ENCODE measurements at places on chromosomes 2 and 18. TPM values are rescaled to one million over a fixed set of nuclear protein-coding genes. Genes with fewer than 3 reads are reported as not detected.

DNA sequence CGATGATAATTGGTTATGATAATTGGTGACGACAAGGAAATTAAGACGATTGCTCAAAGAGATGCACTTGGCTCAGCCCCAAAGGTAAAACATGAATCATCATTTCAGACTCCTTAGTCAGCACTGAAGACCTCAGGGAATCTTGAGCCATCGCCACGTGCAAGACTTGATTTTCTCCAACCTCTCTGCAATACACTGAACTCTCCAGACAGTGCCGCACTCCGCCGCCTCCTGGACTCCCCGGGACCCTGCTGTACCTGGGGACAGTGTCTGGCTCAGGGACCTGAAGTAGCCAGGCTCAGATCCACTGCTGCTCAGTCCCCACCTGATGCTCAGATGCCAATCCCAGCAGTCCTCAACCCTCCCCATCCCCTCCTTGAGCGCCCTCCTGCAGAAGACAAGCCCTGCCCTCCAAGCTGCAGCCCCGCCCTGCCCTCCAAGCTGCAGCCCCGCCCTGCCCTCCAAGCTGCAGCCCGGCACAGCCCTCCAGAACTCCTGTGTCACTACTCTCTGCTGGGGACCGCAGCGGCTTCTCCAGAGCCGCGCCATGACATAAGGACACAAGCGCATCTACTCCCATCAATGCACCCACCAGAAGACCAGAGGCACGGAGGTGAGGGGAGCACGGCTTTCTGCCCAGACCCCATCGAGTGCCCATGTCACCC, 1.1 kb downstream of the TMEM18 start:
- DNase-seq = no peak

DNA sequence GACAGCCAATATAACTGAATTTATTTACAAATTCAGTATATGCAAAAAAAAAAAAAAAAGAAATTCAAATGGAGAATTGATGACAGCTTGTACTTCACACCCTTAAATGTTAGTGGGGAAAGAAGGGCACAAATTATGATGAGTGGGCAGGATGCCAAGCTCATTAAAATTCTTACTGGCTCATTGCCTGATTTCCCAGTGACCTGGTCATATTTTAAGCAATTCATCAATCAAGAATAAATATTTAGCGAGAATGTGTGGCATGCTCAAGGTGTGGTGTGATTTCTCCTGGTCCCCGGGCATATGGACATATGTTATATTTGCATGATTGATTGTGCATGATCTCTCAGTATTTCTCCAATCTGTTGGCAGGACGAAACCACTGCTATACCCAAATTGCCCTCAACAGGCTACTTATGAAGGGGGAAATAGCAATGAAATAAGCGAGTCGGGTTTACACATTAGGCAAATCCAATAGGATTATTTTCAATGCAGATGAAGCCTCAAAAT, 883.0 kb downstream of the LRRTM4 start:
- no peak for DNase-seq

GRCh38 chr2:54480025-54480424, 23.9 kb downstream of the SPTBN1 start:
- DNase-seq = no peak

- DNase-seq = no peak
These were observed 701.6 kb downstream of the SATB2 start for GRCh38 chr2:198756166-198756565.

GRCh38 chr2:150672311-150672710, 184.8 kb upstream of the RND3 start:
- no peak for DNase-seq

GRCh38 chr18:58093311-58093803, 49.3 kb downstream of the NEDD4L start:
- DNase-seq = no peak

DNA sequence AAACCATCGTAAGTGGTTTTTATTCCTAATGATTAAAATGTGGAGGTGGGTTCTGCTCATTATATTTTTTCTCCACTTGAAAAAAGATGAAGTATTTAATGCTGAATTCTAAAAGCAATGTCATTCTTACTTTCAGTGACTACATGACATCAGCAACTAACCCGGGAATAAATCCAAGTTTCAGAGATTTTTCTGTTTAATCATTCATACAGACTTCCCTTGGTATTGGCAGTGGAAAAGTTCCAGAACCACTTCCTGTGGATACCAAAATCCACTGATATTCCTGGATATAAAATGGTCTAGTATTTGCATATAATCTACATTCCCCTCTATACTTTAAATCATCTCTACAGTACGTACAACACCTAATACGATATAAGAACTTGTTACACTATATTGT, 128.6 kb downstream of the ZNF532 start:
- no peak for DNase-seq

- no peak for DNase-seq
These were observed 3.2 kb upstream of the ACVR1C start for GRCh38 chr2:157631861-157632260.

DNA sequence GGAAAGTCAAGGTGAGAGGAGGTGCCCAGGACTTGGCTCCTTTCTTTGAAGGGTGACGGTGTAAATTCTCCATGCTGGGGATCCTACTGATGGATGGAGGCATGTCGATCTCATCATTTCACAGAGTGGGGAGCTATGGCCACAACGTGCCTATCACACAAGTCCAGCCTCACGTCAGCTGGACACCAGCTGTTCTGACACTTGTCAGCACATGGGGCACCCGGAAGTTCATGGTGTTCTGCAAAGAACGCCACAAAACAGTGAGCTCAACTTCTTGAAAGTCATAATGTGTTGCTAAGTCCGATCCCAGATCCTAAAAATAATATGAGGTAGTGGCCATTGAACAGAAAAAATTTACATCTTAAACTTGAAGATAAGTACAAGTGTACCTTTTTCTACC, 12.3 kb downstream of the PAX8 start:
- DNase-seq = no peak

GRCh38 chr2:55961318-55961911, 37.8 kb upstream of the EFEMP1 start:
- DNase-seq = no peak

- peak; percentile 35 for DNase-seq
These were observed 11.6 kb upstream of the EIF2AK2 start for GRCh38 chr2:37168217-37168981.

GRCh38 chr2:160576054-160576499, 82.5 kb upstream of the RBMS1 start:
- no peak for DNase-seq

DNA sequence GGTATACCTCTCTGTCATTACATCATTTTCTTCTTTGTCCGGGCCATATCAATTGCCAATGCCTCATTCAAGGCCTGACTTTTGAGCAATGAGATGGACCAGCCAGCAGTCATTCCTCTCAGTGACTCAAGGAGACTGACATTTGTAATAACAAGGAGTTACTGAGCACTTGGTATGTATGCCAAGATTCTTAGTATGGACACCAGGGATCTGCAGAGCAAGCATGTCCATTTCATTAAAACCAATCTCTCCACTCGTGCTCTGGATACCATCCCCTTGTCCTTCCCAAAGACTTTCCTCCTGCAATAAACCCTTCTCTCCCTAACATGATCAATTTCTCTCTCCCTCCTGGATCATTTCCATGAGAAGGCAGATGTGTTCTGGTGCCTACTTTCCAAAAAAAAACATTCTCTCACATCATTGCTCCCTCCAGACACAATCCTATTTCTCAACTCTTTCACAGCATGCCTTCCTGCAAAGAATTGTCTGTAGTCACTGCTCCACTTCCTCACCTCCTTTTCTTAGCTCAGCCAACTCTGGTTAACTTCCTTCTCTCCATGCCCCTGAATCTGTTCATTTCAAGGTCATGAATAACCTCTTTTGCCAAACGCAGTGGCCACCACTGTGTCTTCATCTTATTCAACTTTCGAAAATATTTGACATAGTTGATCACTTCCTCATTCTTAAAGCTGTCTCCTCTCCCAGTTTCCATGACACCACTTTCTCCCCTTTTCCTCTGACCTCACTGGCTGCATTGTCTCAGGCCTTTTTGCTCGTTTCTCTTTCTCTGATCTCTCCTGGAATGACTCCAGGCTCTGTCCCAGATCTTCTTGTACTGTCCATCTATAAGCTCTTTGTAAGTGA, 102.8 kb upstream of the CYP1B1 start:
- no peak for DNase-seq

- no peak for DNase-seq
These were observed 8.8 kb downstream of the ODC1 start for GRCh38 chr2:10439185-10439879.

DNA sequence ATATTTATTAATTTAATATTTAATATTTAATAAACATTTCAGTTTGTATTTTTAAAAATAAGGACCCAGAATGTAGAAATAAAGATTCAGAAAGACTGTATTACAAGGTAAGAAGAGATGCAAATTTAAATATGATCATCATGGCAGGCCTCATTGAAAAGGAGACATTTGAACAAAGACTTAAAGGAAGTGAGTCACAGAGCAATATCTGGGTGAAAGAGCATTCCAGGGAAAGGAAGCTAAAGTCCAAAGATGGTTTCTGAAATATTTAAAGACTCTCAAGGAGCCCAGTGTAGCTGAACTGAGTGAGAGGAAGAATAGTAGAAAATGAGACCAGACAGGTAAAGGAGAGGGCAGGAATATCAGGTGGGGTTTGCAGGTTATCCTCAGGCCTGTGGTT, 5.9 kb downstream of the SCYGR4 start:
- no peak for DNase-seq

GRCh38 chr2:95695613-95696012, 103.8 kb downstream of the TRIM43 start:
- DNase-seq = no peak

- DNase-seq = no peak
These were observed 184.5 kb downstream of the INO80D start for GRCh38 chr2:205901491-205901890.

DNA sequence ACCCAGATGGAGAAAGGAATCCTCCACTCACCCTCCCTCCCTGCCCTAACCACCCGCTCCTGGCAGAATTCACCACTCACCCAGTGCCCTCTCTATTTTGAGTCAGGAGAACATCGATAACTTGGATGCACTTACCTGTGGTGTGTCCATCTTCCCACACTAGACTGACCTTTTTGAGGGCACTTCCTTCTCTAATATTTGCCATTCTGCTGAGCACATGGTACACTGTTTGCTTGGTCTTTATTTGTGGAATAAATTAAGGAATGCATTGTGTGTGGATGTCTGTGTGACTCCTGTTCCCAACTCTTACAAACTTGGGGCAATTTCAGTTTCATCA, 133.7 kb downstream of the ACKR3 start:
- no peak for DNase-seq

DNA sequence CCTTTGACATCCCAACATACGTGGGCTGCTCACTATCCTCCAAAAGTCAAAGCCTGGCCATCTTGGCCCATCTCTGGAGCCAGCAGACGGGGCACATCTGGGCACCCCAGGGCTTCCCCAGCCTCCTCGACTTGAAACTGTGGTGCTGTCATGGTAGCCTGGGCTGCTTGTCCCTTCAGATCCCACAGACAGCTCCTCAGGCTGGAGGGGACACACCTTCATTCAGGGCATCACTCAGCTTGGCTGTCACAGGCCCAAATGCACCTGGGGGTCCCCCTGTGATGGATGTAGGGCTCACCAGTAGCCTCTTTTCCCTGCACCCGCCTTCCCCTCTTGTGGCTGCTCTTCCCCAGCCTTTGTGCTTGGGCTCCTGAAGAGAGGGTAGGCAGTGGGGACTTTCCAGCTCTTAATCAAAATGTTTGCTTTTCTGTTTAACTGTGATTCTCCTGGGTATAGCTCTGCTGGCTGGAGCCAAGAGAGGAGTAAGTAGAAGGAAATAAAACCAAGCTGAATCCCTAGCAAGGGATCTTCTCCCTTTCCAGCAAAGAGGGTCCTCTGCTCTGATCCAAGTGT, 92.3 kb downstream of the GYPC start:
- DNase-seq = no peak

GRCh38 chr2:182980115-182980514, 58.1 kb downstream of the NCKAP1 start:
- peak; percentile 32 for DNase-seq

DNA sequence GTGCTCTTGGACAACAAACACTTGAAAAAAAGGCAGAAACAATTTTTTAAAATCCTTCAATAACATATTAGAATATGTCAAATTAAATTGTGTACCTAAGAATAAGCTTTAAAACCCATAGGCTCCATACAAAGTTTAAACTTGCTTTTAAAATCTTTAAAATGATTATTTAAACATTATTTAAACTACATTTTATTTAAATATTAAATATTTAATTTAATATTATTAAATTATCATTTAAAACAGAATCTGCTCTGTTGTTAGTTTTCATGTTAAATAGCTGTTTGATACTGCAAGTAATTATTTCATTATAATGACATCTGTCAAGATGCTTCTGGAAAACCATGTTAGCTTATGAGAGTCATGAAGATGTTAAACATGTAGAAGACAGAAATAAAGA, 75.6 kb downstream of the MAP4K3 start:
- no peak for DNase-seq

DNA sequence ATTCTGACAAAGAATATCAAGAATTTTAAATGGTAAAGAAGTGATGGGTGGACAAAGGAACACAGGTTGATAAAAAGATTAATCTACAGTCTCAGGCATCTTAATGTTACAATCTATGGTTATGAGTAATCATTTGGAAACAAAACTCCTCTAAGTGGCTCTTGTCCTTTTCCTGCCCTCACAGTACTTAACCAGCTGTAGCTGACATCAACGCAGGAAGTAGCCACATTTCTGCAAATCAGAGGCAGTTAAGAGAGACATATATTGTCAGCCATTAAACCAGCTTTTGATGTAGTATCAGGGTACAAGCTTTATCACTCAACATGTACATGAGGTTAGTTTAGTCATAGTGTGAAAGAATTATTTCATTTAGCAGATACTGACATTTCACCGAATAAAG, 244.6 kb downstream of the NR4A2 start:
- no peak for DNase-seq

CYP27C1 gene
- polyA plus RNA-seq = not detected

GPD2 gene
- 6.5 TPM for polyA plus RNA-seq

GALR1 gene
- not detected for polyA plus RNA-seq

SGPP2 gene
- not detected for polyA plus RNA-seq

STK17B gene
- 68.1 TPM for polyA plus RNA-seq

OSBPL6 gene
- not detected for polyA plus RNA-seq

ANKRD53 gene
- 0.18 TPM for polyA plus RNA-seq

EVX2 gene
- polyA plus RNA-seq = not detected

GPR55 gene
- not detected for polyA plus RNA-seq

SERPINB13 gene
- not detected for polyA plus RNA-seq
